ENCODE measurements at places on chromosomes 16 and 17.

GRCh38 chr17:964876-965275, 14.7 kb downstream of the NXN start:
- DNase-seq, result no peak

DNA sequence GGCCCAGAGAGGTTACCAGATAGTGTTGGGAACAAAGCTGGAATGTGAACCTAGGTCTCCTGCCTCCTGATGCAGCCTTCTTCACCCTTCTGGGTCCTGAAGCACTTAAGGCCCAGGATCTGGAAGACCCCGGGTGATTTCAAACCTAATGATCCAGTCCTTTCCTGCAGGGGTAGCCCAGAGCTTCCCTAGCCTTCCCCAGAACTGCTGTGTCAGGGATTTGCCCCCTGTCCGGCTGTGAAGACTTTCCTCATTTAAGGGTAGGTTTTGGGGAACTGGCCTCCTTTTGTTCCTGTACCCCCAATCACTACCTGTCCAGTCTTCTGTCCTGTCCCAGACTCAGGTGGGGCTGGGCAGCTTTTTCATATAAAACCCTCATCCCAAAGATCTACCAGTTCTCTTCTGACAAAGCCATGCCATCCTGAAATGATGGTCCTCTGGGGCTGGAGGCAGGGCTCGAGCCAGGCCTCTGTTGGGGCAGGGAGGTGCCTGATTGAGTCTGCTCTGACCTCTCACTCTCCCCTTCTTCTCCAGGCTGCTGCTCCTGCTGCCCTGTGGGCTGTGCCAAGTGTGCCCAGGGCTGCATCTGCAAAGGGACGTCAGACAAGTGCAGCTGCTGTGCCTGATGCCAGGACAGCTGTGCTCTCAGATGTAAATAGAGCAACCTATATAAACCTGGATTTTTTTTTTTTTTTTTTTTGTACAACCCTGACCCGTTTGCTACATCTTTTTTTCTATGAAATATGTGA, 1.3 kb downstream of the MT1X start:
- no peak for DNase-seq

- DNase-seq, result no peak
Observed at GRCh38 chr16:62711797-62712196, 675.6 kb upstream of the CDH8 start.

- no peak for DNase-seq
Observed at GRCh38 chr16:27918755-27919154, 144.8 kb downstream of the GSG1L start.

DNA sequence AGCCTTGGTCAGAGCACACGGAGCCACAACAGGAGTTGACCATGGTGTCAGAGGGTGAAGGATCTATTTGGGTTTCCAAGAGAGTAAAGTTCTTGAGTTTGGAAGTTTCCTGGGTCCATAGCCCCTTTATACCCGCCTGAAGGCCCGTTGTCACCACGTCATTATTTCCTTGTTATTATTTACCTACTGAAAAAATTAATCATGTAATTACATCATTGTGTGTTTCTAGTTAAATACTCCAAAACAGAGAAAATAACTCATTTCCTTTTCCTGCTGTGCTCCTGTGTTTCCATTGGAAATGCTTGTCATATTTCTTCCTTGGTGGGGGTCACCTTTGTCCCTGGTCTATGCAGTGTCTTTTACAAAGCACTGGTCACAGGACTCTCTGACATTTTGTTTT, at the start of gene KRTAP4-8:
KRTAP4-8 (minus strand) TSS at position 101 of the 400 bp plus-strand sequence; CDS start at position 43, 58 bp downstream.
- DNase-seq, result no peak

DNA sequence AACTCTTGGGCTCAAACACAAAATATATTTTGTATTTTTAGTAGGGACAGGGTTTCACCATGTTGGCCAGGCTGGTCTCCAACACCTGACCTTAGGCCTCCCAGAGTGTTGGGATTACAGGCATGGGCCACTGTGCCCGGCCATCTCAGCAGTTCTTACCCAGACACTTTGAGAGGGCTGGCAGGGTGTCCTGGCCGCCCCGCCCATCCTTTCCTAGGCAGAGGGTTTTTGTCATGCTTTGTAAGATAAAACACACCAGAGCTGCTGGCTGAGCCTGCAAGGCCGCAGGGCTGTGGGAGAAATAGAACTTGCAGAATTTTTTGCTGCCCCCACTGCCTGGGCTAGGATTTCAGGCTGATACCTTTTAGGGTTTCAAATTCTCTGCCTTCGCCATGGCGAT, 8.7 kb downstream of the PPL start:
- DNase-seq, result no peak

- DNase-seq, result peak; percentile 86
Observed at GRCh38 chr17:2025622-2026309, 632 bp upstream of the RTN4RL1 start.

All from hepatocyte (in vitro differentiated cells).